ENCODE measurements at places on chromosomes 13 and 19.
A peak's percentile ranks its signal among the peaks of the same experiment; 100 is the strongest.

GRCh38 chr13:112170823-112171569, 104.0 kb downstream of the SOX1 start:
- no peak for DNase-seq

DNA sequence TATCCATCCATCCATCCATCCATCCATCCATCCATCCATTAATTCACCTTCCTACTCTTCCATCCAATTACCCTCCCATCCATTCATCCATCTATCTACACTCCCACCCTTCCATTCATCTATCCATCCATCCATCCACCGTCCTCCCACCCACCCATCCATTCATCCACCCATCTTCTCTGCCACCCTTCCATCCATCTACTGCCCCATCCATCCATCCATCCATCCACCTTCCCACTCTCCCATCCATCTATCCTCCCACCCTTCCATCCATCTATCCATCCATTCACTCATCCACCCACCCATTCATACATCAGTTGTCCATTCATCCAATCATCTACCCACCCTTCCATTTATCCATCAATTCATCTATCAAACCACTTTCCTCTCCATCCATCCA, 54.3 kb downstream of the NWD1 start:
- DNase-seq = no peak

GRCh38 chr13:25502031-25502430, 130.3 kb downstream of the ATP8A2 start:
- no peak for DNase-seq

DNA sequence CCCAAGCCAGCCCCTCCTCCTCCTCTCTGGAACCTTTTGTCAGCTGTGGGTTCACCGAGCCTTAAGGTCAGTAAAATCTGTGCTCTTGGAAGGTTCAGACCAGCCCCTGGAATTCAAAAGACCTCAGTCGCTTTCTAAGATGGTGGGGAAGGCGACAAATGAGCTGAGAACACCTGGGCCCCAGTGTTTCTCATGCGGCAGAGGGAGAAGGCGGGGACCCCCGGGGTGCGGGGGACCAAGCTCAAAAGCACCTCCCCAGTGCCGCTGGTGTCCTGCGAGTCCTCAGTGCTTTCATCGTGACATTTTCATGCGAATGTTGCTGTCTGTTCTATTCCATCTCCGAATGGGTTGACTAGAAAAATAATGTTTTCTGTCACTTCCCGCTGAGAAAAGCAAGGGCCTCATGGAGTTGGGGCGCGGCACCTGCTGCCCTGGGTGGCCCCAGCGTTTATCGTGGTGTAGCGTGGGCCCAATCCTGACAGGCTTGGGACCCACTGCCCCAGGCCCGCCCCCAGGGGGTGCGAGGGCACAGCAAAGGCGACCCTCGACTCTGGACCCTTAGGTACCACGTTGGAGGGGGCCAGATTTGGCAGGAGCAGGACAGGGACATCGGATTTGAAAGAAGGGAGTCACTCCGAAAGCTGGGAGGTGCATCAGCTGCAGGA, 751 bp upstream of the NTN5 start:
- DNase-seq = no peak

GRCh38 chr19:10818301-10819123, 17.5 kb downstream of the TMED1 start:
- no peak for DNase-seq

DNA sequence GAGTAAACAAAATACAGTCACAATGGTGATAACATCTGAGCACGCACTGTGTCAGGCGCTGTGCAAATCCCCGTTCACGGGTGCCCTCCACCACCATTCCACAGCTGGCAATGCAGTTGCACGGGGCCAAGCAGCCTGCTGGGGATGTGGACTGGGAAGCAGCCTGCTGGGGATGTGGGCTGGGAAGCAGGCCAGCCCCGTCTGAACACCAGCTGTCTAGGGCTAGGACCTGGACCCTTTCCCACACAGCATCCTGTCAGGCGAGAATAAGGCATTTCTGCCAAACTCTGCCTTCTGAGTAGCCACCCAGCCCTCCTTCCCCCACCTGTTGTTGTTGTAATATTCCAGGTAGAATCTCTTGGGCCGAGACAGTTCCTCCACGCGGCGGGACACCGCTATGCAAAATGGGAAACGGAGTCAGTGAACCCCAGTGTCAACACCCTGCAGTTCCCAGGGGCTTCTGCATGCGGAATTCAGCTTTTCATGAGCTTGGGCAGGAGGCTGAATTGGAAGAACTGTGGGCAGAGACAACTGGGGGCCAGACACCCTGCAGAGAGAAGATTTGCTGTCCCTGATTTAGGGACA, 27.8 kb upstream of the MIER2 start:
- DNase-seq = no peak

DNA sequence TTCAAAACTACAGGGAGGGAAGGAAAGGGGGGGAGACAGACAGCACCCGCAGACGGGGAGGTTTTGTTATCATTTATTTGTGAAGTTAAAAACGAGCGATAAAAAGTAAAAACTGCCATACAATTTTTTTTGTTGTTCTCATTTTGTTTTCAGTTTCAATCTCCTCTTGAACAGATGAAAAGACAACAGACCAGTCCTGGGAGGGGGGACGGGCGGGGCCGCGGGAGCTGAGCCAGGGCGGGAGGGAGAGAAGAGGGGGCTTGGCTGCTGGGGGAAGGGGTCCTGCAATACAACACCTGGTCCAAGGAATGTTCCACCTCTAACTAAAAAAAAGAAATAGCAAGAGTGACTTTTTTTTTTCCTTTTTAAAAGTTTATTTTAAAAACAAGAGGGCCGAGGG, 11.3 kb downstream of the KHSRP start:
- no peak for DNase-seq

DNA sequence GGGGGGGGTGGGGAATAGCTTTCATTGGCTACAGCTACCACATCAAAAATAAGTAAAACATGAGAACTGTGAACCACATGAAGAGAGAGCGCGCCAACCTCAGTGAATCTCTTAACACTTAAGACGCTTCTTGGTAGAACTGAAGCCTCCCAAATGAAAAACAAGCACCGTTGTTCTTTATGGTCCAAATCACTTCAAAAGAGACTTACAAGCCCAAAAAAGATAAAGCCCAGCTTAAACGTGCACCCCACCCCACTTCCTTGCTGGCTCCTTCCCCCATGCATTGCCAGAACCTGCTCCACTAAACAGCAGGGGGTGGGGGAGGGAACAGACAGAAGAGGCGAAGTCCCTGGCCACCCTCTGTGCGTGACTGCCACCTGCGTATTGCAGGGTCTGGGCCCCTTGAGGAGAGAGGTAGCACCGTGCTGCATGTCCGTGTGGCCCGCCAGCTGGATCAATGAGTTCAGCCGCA, 479.1 kb downstream of the FOXO1 start:
- DNase-seq = peak; percentile 88

- no peak for DNase-seq
Measured at GRCh38 chr13:34155931-34156607, 338.1 kb downstream of the RFC3 start.

DNA sequence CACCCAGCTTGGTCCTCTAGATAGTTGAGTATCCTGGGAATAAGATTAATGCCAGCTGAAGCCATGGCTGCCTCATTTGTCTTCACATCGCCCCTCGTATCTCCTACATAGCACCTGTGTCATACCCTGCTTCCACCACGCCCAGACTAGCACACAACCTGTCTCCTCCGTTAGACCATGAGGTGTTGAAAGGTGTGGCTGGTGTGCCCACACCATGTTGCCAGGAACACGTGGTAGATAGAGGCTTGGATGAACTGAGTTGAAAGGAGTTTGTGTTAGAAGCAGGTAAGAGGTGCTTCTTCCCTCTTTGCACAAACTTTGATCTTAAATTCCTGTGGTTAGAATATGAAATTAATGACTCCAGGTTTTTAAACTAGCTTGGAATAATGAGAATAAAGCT, 40.1 kb downstream of the RGCC start:
- DNase-seq = no peak

DNA sequence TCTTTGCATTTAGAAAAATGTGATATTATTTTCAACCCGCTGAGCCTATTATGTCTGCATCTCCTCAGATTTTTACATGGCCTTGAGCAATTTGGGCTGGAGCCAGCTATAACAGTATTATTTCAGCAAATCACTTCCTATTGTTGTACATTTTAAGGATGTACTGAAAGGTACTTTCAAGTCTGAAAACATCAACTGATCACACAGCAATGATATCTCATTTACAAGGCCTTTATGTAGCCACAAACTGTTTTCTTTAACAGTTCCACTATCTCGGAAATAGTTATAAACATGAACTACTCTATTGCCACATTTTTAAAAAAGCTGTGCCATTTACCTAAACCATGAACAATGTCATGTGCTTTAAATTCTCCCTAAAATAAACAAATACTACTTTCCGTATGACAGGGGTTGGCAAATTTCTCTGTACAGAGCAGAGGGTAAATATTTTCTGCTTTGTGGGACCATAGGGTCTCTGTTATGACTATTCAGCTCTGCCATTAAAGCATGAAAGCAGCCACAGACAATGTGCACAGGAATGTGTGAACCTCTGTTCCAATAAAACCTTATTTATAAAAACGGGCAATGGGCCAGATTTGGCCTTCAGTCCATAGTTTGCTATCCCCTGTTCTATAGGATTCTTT, 560.4 kb downstream of the GPC6 start:
- no peak for DNase-seq

DNA sequence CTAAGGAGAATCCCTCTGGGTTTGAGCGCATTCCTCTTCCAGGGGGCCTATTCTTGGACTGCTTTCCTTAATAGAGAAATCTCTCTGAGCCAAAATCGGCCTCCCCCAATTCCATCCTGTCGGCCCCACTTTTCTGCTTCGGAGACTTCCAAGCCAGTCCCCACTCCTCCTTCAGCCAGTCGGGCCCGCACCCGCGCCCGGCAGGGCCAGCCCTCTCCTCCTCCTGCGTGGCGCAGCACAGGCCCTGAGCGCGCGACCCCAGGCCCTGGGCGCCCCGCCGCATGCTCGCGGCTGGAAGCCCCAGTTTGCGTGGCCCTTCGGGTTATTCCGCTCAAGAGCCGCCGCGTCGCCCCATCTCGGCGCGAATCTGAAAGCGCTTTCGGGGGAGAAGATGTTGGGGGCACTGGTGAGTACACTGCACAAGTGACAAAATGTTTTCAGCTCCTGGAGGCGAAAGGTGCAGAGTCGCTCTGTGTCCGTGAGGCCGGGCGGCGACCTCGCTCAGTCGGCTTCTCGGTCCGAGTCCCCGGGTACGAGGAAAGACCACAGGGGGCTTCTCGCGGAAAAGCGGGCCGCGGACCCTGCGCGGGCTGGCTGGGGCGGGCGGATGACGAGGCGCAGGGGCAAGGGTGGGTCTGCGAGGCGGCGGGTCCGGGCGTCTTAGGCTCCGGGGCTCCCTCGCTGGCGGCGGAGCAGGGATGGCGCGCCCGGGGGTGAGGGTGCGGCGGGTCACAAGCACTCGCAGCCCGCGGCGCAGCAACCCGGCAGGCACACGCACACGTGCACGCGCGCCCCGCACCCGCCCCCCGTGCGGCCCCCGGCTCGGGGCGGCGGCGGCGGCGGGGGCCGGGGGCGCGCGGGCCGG, at the start of gene IL17D:
Gene IL17D (plus strand): TSS at position 785 of the 865 bp plus-strand sequence. CDS start 303 bp downstream, outside the sequence.
- DNase-seq = peak; percentile 41

DNA sequence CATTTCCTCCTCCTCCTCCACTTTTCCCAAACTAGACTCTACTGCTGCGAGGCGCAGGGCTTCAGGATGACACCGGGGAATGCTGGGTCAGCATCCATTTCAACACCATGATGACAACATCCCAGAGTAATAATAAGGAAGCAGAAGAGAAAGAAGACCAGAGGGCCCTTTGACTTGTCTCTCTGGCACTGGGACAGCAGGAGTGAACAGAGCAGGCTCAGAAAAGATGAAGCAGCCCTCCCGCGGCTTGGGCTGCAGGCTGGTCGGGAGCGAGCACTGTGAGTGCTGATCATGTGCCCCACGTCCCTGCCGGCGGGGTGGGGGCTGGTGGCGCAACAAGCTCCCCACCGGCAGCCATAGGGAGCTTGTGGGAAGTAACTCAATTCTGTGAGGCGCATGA, 30.5 kb downstream of the RANBP3 start:
- DNase-seq = no peak

DNA sequence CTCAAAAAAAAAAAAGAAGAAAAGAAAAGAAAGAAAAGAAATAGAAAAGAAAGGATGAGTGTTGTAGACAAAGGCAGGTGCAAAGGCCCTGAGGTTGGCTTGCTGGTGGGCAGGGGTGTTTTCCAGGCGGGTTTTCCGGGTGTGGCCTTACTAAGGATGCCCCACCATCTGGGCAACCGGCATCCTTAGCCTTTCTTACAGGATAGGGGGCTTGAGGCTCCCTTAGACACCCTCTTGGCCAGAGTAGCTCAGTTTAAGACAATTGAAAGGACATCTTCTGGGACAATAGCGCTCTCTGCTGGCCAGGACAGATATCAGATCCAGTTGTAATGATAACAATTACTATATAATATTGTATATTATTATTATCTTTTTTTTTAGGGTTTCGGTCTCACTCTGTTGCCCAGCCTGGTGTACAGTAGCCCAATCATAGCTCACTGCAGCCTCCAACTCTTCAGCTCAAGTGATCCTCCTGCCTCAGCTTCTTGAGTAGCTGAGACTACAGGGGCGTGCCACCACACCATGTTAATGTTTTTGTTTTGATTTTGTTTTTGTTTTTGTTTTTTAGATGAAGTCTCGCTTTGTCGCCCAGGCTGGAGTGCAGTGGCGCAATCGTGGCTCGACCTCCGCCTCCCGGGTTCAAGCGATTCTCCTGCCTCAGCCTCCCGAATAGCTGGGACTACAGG, 1.4 kb upstream of the QTRT1 start:
- peak; percentile 78 for DNase-seq

DNA sequence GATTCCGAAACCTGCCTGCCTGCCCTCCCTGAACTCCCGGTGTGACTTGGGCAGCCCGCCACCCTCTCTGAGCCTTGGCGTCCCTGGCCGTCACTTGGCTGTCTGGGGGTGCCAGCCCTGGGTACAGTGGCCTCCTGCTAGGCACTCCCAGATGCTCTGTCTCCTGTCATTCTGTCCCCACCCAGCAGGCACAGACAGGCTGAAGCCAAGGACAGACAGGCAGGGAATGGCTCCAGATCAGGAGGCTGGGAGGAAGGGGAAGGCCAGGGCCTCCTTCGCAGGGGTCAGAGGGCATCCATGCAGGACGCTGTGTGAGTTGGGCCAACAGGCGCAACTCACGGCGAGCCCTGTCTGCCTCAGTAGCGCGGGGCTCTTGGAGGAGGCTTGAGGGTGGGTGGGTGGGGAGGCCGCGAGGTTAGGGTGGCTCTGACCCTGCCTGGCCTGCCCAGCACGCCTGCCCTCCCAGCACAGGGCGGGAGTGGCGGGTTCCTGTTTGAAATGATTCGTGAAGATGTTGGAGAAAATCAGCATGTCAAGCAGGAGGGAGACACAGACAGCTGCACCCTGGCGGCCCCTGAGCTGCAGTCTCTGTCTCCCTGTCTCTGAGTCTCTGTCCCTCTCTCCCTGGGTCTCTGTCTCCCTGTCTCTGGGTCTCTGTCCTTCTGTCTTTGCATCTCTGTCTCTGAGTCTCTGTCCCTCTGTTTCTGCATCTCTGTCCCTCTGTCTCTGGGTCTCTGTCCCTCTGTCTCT, 19.7 kb downstream of the KLHL26 start:
- DNase-seq = no peak

GRCh38 chr13:113637262-113638160, 20.5 kb downstream of the ATP4B start:
- DNase-seq = no peak

DNA sequence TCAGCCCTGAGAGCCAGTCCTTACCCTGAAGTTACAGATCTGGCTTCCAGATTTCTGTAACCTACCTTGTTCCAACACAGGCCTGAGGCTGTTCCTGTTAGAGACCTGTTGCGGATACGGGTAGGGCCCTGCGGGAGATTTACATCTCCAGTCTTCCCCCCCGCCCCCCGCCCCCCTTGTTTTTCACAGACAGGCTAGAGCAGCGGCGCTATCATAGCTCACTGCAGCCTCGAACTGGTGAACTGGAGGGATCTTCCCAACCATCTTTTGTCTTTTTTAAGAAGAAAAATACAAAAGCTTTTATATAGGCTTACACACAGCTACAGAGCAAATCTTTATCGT, 10.6 kb upstream of the CEACAM21 start:
- peak; percentile 44 for DNase-seq

All from CD4-positive, alpha-beta T cell treated with Interleukin-17A for 4 hours (primary cell).